ENCODE measurements at places on chromosomes 11 and 22.
A peak's percentile ranks its signal among the peaks of the same experiment; 100 is the strongest.

- no peak for DNase-seq
Observed at GRCh38 chr22:45064313-45065278, 54.8 kb upstream of the PHF21B start.

- no peak for DNase-seq
Observed at GRCh38 chr11:32894149-32894827, 1.7 kb downstream of the QSER1 start.

- no peak for DNase-seq
Observed at GRCh38 chr11:68262544-68262827, 9.3 kb downstream of the C11orf24 start.

GRCh38 chr11:113532697-113533424 is 57.7 kb upstream of the DRD2 start:
- peak; percentile 6 for DNase-seq

DNA sequence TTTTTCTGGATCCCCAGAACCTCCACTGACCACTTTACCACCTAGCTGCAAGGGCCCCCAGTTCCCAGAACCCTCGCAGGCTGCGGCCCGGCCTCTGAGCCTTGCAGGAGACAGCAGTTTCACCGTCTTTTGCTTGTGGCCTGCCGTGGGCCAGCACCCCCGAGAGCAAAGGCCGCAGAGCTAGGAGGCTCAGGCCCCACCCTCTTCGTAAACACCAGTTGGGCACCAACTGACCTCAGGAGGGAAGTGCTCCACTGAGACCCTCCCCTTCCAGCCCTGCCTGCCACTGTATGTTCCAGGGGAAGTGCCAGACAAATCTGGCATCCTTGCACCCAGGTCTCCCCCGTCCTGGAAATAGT is 23.4 kb upstream of the CREB3L1 start:
- DNase-seq = no peak

DNA sequence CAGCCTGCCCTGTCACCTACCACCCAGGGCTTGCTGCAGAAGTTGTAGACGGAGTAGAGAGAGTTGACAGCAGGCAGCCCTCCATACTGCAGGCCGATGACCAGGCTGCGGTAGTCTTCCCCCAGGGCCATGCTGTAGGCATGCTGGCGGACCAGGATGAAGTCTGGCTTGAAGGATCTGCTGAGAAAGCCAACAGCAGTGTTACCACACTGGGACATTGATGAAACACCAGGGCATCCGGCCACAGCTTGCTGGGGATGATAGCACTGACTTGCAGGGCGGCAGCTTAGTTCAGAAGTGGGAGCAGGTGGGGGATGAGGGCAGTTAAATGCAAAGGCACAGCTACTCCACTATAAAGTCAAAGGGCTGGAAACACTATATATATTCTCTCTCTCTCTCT is 67.4 kb downstream of the TIMP3 start:
- no peak for DNase-seq

DNA sequence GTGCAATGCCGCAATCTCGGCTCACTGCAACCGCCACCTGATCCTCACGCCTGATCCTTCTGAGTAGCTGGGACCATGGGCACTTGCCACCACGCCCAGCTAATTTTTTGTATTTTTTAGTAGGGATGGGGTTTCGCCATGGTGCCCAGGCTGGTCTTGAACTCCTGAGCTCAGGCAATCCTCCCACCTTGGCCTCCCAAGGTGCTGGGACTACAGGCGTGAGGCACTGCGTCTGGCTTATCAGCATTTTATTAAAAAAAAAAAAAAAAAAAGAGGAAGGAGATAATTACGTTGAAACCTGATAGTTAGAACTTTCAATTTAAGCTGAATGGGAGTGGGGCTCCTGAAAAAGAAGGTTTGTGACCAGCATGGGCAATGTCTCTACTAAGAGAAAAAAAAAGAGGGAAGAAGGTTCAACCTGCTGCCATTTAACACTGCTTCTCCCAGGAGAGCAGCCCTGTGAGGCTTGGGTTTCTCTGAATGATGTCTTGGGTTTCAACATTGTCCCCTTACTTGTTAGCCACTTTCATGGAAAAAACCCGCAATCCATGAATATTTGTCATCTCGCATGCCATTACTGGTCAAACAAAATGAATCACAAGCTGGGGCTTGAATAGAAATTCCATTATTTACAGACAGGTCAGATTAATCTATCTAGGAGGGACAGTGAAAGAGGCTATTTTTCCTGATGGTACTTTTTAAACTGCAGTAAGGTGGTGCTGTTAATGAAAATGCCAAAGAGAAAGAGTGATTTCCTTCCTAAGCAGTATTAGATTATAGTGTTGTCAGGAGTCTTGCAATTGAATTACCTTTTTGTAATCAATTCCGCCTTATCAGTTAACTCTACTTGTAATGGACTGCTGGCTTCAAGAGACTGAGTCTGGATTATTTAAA is 72.5 kb downstream of the PACS1 start:
- no peak for DNase-seq

GRCh38 chr11:94866231-94866822 is 98.2 kb downstream of the AMOTL1 start:
- DNase-seq = no peak

DNA sequence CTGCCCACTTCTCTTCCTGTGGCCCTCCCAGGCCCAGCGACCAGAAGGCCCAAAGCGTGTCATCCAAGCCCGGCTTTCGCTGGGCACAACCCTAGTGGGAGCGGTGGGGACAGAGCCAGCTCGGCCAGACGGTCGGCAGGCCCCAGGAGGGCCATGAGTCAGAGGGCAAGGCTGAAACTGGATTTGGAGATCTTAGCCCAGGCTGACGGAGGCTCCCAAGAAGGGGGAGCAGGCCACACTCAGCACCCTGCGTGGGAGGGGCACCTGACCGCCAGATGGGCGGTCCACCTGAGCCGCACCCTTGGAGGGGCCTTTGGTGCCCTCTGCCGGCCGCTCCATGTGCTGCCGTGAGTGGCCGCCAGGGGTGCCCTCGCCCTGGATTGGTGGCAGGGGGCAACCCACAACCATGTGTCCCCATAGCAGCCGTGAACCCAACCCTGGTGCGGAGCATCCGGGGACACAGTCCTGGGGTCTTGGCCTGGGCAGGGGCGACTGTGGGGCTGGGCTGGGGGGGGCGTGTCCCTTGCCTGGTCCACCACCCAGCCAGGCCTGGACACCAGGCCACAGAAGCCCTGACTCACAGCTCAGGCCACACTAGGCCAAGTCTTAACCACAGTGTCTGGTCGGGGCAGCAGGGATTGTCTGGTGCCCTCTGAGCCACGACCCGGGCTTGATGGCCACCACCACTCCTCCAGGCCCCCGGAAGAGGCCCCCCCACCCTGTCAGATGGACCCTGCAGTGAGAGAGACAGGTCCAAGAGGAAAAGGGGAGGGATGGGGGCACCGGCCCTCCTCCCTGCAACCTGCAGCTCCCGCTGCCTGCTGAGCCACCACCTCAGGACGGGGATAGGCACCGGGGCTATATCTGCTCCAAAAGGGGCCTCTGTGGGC is 19.2 kb upstream of the TALDO1 start:
- DNase-seq = peak; percentile 66

DNA sequence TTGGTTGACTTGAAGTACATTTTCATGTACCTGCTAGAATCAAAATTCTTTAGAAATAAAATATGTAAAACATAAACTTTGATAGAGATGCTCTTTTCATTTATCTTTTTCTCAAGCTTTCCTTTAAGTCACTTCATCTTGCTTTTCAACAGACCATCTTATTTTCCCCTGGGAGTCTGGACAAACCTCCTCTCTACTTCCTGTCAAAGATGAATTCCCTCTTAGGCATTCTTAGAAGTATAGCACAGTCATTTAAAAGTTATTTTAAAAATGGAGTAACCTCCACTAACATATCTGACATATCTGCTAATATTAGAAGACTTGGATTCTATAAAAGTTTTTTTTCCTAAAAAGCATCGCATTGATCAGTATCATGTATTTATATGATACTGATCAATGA is 84.8 kb upstream of the PAX6 start:
- no peak for DNase-seq

DNA sequence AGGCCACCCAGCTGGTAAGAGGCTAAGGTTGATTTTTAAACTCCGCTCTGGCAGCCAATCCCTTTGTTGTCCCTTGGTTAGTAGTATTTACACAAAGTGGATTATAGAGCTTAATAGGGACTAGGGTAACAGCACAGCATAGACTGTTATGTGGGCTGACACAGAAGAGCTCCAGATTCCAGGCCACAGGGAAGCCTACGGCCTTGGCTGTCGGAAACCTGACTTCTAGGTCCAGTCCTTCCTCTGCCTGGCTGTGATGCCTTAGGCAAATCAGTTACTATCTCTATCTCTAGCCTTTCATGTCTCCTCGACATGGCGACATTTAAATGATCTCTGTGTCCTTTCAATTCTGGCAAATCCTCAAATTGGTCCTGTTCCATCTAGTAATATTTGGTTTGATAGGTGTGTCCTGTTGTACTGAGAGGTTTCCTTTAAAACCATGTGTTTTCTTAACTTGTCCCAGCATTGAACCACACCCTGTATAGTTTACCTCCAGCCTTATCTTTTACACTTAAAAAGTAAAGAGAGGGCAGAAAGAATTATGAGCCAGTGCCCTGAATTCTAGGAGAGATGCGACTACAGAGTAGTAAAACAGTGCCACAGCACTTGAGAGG is 4.2 kb downstream of the MMP1 start:
- DNase-seq = no peak

DNA sequence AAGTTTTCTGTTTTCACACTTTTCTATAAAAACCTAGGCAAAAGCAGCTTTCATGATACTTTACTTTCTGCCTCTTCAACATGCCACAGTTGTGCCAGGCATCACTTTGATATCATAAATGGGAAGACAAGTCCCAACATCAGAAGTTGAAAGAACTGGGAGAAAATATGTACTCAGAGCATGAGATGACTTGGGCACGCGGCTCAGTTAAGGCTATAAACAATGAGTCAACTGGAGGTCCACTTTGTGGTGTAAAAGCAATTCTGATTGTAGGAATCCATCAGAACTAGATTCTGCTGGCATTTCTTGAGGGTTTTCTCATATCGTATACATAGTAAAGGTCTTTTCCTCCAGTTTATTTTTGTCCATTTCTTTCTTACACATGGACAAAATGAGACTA is 109.7 kb upstream of the USP47 start:
- DNase-seq = no peak

GRCh38 chr22:46569848-46570695 is 32.7 kb upstream of the CELSR1 start:
- DNase-seq = no peak

DNA sequence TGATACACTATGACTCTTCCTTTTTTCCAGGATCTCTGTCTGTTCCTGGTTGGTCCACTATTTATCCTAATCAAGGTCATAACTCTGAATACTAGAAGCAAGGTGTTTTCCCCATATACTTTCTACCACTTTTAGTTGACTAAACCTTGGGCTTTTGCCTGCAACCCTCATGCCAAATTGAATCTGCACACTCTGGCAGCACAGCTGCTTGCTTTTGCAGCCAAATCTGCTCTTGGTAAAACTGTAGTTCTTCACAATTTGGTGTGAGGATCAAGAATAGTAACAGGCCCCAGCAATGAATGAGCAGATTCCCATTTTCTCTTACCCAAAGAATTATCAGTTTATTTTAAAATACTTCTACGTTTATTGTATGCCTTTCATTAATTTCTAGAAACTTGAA is 586.5 kb upstream of the CNTN5 start:
- no peak for DNase-seq

DNA sequence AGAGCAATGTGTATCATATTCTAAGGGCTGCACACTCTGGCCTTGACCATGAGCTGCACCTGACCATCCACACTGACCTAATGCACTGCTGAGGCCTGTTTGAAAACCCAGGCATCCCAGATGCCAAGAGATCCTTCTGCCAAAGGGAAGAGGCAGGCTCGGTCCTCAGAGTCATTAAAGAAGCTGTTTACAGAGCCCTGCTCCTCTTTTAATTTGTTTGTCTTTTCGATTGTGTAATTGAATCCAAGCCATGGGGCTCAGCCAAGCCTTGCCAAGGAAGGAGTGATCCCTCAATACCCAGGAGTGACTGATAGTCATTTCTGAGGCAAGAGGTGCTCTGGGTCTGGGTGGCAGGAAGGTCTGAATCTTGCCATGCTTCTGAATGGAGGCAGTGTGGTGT is 94.5 kb upstream of the ISX start:
- no peak for DNase-seq

- peak; percentile 28 for DNase-seq
Observed at GRCh38 chr11:119056421-119056999, 495 bp downstream of the HYOU1 start.

DNA sequence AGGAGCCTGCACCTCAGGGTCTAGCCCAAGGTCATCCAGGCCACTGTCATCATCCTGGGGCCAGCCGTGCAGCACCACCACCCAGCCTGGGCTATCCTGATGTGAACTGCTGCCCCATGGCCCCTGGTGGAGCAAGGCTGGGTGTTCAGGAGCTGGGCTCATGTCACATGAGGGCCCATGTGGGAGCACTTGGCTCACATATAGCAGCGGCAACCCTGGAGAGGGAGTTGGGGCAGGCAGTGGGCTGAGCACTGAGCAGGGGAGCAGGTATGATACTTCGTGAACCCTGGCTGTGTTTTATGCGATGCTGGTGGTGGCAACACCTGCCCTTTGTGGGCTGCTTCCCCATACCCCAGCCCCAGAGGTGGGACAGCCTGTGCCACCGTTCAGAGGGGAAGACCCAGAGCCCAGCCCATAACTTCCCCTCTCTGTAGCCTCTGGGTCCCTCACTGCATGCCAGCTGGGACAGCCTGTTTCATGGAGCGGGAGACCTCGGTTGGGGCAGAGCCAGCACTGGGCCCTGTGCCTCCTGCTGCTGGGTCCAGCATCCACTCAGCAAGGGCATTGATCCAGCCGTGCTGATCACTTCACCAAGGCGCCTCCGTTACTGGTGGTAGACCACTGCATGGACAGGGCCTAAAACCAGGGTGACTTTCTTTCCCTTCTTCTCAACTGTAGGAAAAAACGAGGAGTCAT is 62.5 kb upstream of the SUSD2 start:
- no peak for DNase-seq

DNA sequence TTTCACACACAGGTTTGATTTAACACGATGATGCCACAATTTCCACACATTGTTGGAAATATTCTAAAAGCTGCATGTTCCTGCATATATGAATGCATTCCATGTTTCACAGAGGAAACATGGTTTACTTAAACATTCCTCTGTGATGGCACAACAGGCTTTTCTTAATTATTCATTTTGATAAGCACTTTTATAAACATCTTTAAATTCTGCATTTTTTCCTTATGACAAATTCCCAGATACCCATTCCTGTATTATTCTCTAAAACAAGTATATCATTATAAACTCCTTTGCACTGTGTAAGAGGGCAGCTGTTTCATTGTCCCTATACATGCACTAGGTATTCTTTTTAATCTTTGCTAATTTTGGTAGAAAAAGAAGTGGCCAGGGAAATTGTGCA is 532.3 kb downstream of the SOX6 start:
- no peak for DNase-seq
